Germinal center (tissue), 1 donor: ENCODE measurements at places on chromosomes 16 and 17.

GRCh38 chr16:80346111-80346632 is 194.6 kb upstream of the DYNLRB2 start:
- DNase-seq: peak; percentile 12

GRCh38 chr17:47176389-47176826 is 12.7 kb downstream of the CDC27 start:
- no peak for DNase-seq

GRCh38 chr17:38349097-38349730 is 2.4 kb upstream of the SOCS7 start:
- DNase-seq: peak; percentile 65

GRCh38 chr16:73233329-73233765 is 185.4 kb upstream of the ZFHX3 start:
- no peak for DNase-seq

DNA sequence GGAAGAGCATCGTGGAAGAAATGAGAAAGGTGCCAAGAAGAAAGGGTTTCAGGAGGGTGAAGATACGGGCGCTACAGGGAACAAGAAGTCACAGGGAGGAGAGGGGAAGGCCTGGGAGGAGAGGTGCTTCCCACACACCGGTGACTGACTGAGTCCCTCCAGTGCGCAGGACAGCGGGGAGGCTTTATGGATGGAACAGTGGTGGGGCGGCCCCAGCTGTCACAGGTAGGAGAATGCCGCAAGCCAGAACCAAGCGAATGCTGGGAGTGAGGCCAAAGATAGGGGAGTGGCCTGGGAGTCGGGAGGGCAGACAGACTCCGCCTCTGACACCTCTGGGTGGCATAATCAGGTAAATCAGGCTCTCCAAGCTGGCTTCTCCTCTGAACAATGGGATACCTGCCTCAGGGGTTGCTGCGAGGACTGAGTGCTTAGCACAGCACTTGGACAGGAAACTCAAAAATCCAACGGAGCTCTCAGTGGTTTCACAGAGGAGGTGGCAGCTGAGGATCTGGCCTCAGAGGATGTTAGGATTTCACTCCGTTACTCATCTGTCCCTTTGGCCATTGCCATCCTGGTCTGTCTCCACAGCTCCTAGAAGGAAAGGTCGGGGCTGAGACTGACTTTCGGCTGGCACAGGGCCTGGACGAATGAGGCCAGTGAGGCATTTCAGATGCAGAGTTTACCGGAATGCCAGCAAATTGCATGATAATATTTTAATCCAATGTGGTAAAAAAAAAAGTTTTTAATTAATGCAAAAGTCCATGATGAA is 717 bp upstream of the CNP start:
- DNase-seq: peak; percentile 83

GRCh38 chr17:79797492-79798298 is 818 bp upstream of the CBX8 start:
- DNase-seq: no peak

DNA sequence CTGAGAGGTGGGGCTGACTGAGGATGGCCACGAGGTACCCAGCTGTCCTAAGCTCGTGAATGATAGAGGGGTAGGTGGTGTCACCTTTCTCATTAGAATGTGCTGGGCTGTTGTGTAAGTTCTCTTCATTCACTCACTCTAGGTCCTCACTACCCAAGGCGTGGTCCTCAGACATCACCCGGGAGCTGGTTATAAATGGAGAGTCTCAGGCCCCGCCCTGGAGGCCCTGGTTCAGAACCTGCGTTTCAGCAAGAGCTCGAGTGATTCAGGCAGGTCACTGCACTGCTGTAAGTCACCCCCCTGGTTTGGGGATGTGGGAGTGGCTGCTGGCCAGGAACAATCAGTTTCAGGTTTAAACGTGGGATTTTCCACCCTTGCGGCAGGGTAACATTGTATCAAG is 139.8 kb downstream of the FOXL1 start:
- DNase-seq: no peak

DNA sequence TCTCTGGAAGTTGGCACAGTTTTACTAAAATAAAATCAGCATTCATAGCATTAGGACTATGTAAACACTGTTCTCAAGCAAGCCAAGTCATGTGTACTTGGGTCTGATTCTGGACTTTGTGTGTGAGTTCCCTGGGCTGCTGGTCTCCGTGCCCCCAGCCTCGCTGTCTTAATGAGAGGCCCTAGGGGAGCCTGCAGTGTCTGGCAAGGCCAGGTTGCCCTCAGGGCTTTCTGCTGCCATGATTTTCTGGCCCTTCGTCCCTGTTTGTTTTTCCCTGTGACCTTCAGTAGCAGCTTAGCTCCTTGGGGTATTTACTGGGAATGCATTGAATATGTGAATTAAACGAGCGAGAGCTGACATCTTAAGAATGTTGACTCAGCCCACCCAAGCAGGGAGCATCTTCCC is 161.8 kb downstream of the RPTOR start:
- DNase-seq: no peak

GRCh38 chr16:67967958-67968399 is 458 bp downstream of the SLC12A4 start:
- peak; percentile 59 for DNase-seq

DNA sequence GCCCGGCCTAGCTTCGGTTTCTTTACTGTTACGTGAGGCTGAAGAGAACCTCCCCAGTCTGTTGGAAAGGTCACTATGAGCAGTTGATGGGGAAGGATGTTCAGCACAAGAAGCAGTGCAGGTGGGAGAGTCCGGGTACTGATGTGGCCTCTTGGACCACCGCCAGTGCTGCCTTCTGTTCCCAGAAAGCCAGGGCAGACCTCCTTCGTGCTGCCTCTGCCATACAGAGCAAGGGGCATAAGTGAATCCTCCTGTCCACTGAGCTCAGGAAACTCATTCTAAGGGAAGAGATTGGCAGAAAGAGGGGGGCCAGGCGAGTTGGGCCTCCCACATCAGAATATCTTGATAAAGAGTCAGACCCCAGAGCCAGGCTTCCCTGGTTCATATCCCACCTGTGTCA is 3.7 kb downstream of the PPP4C start:
- DNase-seq: no peak

DNA sequence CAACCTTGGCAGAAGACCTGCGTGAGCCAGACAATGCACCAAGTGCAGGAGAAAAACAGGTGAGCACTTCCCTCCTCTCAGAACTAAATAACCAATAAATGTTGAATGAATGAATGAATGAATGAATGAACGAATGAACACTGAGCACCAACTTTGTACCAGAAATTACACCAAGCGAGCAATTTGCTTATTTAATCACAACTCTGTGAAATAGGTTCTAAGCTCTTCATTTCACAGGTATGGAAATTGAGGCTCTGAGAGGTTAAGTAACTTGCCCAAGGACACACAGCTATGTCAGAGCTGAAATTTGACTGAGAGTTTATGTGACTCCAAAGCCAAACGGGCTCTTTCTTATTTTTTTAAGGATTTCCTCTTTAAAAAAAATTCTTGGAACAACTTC is 38.0 kb downstream of the TMEM132E start:
- DNase-seq: no peak

DNA sequence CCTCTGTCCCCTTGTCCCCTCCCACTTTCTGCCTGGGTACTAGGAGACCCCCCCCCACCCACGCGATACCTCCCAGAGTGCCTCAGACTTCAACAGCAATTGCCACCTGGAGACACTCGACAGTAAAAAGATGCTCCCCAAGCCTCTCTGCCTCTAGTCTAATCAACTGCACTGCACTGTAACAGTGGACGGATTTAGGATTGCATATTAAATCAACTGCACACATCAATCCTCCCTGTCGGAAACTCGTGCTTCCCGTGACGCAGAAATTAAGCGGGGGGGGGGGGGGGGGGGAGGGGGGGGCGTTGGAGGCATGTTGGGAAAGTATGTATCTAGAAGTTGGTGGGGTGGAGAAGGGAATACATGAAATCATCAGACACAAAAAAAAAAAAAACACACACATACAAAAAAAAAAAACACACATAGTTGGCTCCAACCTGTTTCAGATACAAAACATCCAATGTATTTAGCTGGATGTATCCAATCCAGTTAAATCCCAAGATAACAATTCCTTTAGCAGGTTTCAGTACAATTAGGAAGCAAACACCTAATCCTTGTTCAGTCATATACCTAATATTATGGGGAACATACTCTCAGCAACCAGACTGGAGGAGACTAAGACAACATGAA is 29.7 kb downstream of the FAM222B start:
- DNase-seq: no peak

- DNase-seq: peak; percentile 51
Measured at GRCh38 chr16:30068750-30069610, 3.4 kb downstream of the ALDOA start.

DNA sequence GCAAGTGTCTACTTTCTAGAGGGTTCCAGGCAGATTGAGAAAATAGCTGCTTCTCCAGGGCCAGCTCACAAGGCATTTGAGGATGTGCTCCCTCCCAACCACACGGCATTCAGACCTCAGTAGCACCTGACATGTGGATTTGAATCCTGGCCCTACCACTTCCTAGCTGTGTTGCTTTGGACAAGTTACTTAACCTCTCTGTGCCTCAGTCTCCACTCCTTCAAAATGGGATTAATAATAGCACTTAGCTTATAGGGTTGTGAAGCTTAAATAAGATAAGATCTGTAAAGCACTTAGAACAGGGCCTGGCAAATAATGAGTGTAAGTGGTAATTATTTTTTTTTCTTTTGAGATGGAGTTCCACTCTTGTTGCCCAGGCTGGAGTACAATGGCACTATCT is 21.0 kb upstream of the NOMO2 start:
- DNase-seq: no peak

- DNase-seq: no peak
Measured at GRCh38 chr16:3656491-3657468, 2.3 kb downstream of the DNASE1 start.

GRCh38 chr16:24286741-24287405 is 30.7 kb downstream of the CACNG3 start:
- no peak for DNase-seq

DNA sequence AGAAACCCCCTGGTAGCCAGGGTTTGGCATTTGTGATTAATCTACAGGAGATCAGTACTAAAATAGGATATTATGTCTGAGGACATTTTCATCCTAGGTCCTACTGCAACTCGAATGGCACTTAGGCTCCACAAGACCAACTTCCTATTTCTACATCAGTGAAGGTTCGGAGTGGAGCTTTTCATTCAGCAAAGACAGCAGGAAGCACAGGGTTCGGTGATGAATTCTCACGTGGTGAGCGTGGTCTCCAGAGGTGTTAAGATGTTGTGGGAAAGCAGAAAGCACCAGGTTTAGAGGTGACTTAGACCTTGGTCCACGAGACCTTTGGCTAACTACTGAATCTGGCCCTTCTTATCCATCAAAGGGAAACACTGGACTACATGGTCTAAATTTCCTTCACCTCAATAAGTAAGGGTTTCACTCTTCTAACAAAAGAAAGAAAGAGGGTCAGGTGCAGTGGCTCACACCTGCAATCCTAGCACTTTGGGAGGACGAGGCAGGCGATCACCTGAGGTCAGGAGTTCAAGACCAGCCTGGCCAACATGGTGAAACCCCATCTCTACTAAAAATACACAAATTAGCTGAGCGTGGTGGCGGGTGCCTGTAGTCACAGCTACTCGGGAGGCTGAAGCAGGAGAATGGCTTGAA is 13.9 kb upstream of the HELZ start:
- no peak for DNase-seq

- DNase-seq: no peak
Measured at GRCh38 chr17:73564843-73565242, 79.4 kb downstream of the SDK2 start.

GRCh38 chr16:83845263-83845662 is 37.5 kb downstream of the HSBP1 start:
- DNase-seq: no peak

GRCh38 chr16:17483351-17483750 is 12.6 kb upstream of the XYLT1 start:
- no peak for DNase-seq

DNA sequence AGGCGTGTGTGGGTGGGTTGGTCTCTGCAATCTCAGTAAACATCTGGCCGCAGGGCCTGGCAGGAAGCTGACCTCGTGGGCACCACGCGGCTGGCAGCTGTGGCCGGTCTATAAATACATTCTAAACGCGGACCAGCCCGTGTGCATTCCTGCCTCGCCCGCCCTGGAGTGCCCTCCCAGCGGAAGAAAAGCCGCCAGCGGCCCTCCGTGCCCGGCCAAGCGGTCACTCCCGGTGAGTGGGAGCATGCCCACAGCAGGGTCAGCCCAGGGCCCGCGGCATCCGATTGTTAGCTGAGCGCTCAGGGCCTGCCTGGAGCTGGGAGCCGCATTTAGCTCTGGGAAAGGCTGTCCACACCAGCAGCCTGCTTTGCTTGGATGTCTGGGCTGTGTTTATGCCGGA is 10.3 kb downstream of the ZNF469 start:
- no peak for DNase-seq

- DNase-seq: no peak
Measured at GRCh38 chr17:57385975-57386374, 129.7 kb downstream of the MSI2 start.

GRCh38 chr17:75764417-75764710 is 628 bp downstream of the GALK1 start:
- DNase-seq: no peak
